ENCODE measurements at places on chromosomes 4 and X.

DNA sequence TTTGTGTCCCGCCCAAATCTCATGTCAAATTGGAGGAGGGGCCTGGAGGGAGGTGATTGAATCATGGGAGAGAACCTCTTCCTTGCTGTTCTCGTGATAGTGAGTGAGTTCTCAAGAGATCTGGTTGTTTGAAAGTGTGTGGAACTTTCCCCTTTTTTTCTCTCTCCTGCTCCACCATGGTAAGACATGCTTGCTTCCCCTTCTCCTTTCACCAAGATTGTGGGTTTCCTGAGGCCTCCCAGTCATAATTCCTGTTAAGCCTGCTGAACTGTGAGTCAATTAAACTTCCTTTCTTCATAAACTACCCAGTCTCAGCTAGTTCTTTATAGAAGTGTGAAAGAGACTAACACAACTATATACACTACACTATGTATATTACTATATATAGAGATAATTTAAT, 697.8 kb upstream of the HS3ST1 start:
- no peak for DNase-seq
- no peaks in the 10 kb centered on the region for H3K36me3 ChIP-seq
- H3K27me3 ChIP-seq, result no peaks in the 10 kb centered on the region
- H3K27ac ChIP-seq, result no peak overlapping the region

DNA sequence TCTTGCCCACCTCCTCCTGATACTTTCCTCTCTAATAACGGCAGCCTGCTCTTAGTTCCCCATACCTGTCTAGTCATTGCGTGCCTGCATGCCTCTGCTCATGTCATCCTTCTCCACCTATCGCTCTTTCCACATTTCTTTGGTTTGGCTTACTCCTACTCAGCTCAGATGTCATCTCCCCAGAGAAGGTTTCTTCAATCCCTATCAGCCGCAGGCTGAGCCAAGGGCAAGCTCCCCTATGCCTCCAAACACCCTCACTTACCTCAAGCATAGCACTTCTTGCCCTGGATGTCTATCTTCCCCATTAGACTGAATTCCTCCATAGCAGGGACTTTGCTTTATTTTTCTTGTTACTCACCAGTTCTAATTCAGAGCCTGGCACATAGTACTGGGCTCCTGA, 26.6 kb downstream of the FRMD7 start:
- H3K4me3 ChIP-seq, result no peak overlapping the region
- no peaks in the 10 kb centered on the region for H3K27me3 ChIP-seq
- H3K36me3 ChIP-seq, result no peaks in the 10 kb centered on the region
- peak overlapping the region; percentile 19 for H3K27ac ChIP-seq

DNA sequence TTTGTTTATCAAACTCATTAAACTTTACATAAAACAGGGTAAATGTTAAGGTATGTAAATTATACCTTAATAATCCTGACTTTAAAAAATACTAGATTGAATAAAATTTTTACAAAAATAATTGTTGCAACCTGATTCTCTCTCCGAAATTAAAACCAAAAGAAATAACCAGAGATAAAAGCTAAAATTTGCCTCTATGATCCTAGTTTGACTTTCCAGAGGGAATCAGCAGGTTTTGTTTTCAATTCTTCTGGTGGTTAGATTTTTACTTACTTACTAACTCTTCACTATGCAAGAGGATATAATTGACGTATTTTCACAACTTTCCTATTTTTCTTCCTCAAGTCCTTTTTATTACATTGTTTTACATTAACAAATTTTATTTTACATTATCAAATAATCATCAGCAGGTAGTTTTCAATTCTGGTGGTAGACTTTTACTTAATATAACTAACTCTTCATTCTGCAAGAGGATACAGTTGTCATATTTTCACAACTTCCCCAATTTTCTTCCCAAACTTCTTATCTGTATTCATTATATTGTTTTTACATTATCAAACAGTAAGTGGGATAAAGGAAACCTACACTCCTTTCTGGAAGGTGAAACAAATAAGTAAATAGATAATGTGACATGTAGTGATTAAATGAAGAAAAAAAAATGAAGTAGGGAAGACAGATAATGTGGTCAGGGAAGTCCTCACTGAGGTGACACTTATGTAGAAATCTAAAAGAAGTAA, 52.2 kb downstream of the TBCK start:
- no peak for DNase-seq
- no peak overlapping the region for H3K4me3 ChIP-seq
- H3K36me3 ChIP-seq, result no peaks in the 10 kb centered on the region

DNA sequence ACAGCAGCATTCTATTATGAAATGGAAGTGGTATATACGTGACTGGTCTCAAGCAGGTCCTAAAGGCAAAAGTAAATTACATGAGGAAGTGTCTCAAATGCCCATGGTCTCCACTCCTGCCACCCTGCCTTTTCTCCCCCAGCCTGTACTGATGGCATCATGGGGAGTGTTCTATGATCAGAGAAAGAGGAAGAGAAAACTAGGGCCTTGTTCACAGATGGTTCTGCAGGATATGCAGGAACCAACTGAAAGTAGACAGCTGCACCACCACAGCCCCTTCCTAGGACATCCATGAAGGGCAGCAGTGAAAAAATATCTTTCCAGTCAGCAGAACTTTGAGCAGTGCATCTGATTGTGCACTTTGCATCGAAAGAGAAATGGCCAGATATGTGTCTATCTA, 901.5 kb downstream of the ARAP2 start:
- no peak for DNase-seq
- no peaks in the 10 kb centered on the region for H3K36me3 ChIP-seq
- no peaks in the 10 kb centered on the region for H3K27me3 ChIP-seq
- no peak overlapping the region for H3K27ac ChIP-seq
- H3K4me1 ChIP-seq, result no peaks in the 10 kb centered on the region
- no peak overlapping the region for H3K4me3 ChIP-seq

DNA sequence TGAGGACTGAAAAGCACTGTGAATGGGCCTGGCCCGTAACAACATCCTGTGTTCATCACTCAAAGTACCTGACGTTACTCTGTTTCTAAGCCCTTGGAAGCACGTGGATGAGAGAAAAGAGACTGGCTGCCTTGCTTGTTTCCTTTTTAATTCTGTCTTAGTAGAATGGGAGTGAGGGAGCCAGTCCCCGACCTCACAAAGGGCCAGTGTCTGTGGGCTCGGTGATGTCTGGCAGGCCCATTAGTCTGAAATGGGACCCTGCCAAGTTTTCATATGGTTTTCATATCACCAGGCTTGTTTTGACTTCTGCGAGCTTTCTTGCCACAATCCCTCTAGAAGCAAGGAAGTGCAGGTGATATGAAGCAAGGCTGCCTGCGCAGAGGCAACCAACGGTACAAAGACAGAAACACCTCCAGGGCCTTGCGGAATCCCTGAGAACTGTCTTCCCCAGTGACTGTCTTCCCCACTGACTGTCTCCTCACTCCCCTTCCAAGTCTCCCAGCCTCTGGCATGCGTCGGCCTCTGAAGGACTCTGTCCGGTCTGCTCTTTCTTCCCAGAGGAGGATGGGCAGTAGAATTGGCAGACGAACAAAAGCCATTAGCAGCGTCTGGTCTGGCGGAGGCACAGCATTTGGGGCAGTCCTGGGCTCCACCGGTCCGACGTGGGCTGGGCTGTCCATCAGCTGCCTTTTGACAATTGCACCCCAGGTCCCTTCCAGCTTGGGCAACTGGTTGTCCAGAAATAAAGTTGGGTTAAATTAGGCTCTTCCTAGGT, 20.2 kb upstream of the RASL11B start:
- H3K4me1 ChIP-seq, result no peaks in the 10 kb centered on the region
- no peaks in the 10 kb centered on the region for H3K36me3 ChIP-seq
- H3K27ac ChIP-seq, result no peak overlapping the region
- no peak overlapping the region for H3K4me3 ChIP-seq
- no peak for DNase-seq

DNA sequence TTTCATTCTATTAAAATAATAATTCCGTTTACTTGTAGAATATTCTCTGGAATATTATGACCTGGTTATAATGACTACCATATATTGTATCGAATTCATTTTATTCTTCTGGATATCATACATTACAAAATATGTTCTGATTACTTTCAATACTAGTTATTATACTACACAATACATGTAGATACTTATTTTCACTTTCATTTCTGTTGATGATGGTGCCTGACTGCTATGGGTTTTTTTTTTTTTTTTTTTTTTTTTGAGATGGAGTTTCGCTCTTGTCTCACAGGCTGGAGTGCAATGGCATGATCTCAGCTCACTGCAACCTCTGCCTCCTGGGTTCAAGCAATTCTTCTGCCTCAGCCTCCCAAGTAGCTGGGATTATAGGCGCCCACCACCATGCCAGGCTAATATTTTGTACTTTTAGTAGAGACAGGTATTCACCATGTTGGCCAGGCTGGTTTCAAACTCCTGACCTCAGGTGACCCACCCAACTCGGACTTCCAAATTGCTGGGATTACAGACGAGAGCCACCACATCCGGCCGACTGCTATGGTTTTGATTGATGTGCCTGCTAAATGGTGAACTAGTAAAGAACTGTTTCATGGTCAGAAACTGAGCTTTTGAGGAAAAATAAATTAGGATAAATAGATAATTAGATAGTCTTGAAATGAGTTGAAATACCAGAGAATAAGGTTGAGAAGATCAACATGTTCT, 39.5 kb downstream of the PCDH10 start:
- no peaks in the 10 kb centered on the region for H3K27me3 ChIP-seq
- peaks cover 8% of the 10 kb centered on the region for H3K4me1 ChIP-seq
- H3K36me3 ChIP-seq, result no peaks in the 10 kb centered on the region
- peak overlapping the region; percentile 80 for H3K27ac ChIP-seq
- no peak overlapping the region for H3K4me3 ChIP-seq

DNA sequence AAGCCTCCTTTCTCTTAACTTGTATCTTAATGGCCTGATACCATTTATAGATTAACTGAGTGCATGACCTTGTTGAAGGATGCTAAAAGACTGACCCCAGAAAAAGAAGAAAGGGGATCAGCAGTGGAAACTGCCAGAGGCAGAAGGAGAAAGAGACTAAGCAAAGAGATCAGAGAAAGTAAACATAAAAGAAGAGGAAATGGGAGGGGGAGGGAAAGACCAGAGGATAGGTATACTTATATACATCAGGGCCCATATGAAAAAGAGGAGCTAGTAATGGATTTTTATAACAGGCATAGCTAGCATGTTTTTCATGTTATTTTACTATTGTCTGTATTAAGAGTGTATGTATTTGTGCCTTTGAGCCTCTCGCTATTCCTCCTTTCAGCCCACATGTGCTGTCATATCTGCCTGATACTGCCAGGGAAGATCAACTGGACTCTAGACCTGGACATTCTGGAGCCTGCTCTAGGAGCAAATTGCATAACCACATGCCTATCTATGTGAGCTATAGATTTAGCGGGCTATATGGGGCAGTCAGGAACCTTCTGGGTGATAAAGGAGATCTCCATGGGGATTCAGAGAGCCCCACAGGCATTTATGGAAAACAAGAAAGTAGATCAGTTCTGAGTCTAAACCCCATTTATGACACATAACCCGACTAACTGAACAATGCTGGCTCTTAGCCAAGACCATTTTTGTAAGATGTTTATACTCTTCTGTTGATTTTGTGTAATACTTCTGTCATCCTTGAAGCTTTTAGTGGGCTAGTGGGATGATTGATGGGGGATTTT, 13.4 kb upstream of the SNX12 start:
- DNase-seq, result no peak
- no peaks in the 10 kb centered on the region for H3K4me1 ChIP-seq
- no peaks in the 10 kb centered on the region for H3K36me3 ChIP-seq
- no peak overlapping the region for H3K27ac ChIP-seq
- H3K4me3 ChIP-seq, result no peak overlapping the region

DNA sequence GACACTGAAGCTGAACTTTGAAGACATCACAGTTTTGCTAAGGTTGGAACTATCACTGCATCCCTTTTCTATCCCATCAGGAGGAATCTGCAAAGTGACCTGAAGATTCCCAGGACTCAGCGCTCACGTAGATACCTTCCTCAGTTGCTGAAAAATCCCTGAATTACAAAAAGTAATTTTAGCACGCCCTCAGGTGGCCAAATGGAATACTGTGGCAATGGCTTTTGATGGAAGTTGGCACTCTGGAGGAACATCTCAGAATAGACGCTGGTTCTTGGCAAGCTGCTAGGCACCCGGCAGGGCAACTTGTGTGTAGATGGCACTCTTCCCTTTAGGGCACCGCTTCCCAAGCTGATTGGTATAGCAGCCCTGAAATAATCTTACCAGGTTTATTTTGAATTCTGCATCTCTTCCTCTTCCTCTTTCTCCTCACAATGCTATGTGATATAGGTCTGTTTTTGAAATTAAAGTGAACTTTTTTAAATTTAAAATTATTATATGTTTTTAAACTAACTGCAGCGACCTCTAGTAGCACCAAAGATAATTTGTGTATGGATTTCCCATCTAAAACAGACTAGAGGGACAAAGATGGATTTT, 16.3 kb upstream of the ESX1 start:
- no peaks in the 10 kb centered on the region for H3K27me3 ChIP-seq
- H3K4me3 ChIP-seq, result no peak overlapping the region
- no peaks in the 10 kb centered on the region for H3K4me1 ChIP-seq
- H3K27ac ChIP-seq, result no peak overlapping the region

GRCh38 chr4:103720661-103721060, 876 bp upstream of the TACR3 start:
- H3K36me3 ChIP-seq, result no peaks in the 10 kb centered on the region
- H3K27me3 ChIP-seq, result no peaks in the 10 kb centered on the region
- no peak overlapping the region for H3K27ac ChIP-seq

DNA sequence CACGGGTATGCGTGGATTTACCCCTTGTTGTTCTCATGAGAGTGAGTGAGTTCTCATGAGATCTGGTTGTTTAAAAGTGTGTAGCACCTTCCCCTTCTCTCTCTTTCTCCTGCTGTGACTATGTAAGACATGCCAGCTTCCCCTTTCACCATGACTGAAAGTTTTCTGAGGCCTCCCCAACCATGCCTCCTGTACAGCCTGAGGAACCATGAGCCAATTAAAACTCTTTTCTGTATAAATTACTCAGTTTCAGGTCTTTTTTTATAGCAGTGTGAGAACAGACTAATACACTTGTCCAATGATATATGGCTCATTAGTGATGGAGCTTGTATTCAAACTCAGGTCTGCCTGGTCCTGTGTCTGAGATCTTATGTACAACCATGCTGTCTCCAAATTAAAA, 28.5 kb upstream of the RTL3 start:
- H3K36me3 ChIP-seq, result no peaks in the 10 kb centered on the region
- H3K27me3 ChIP-seq, result no peaks in the 10 kb centered on the region
- H3K4me3 ChIP-seq, result no peak overlapping the region
- no peak overlapping the region for H3K27ac ChIP-seq
- H3K4me1 ChIP-seq, result no peaks in the 10 kb centered on the region
- no peak for DNase-seq

All from ascending aorta (tissue), 2 donors.